ENCODE measurements at places on chromosomes 13 and 19. TPM values are rescaled to one million over a fixed set of nuclear protein-coding genes. Genes with fewer than 3 reads are reported as not detected.

- H3K27me3 ChIP-seq = no peaks in the 10 kb centered on the region
- H3K36me3 ChIP-seq = no peaks in the 10 kb centered on the region
- DNase-seq = no peak
These were observed 409.0 kb downstream of the COG6 start for GRCh38 chr13:40064154-40065097.

DNA sequence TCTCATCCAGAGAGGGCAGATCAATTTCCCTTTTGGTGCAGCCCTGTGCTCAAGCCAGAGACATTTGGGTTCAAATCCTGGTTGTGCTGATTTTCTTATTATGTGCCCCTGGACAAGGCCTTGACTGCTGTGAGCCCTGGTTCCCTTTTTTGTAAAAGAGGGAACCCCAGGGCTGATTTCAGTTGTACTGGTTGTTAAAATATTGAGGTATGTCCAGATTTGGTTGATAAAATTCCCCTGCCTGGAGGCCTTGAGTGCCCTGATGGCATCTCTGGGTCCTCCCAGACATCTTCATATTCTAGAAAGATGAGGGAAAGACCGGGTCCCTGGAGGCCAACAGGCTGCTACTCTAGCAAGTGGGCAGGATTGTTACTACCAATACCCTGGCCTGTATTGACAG lies 14.4 kb upstream of the PLAUR start:
- H3K4me3 ChIP-seq = no peak overlapping the region
- peak overlapping the region; percentile 35 for H3K27ac ChIP-seq
- no peaks in the 10 kb centered on the region for H3K36me3 ChIP-seq

IGFL2 gene
- total RNA-seq = not detected

DNA sequence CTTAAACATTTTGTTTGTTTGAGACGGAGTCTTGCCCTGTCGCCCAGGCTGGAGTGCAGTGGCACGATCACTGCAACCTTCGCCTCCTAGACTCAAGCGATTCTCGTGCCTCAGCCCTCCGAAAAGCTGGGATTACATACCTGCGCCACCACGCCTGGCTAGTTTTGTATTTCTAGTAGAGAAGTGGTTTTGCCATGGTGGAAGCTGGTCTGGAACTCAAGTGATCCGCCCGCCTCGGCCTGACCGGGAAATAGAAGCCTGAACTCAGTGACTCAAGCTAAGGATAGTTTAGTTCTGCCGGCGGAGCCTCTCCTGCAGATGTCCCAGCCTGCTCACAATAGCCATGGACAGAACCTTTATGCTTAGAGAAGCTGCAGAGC lies 53.0 kb upstream of the ZNF254 start:
- peaks cover 46% of the 10 kb centered on the region for H3K4me1 ChIP-seq
- H3K27me3 ChIP-seq = no peaks in the 10 kb centered on the region
- peaks cover 16% of the 10 kb centered on the region for H3K36me3 ChIP-seq
- H3K27ac ChIP-seq = peak overlapping the region; percentile 97
- H3K4me3 ChIP-seq = peak overlapping the region; percentile 79
- no peak for DNase-seq

LACC1 gene
- 12.1 TPM for total RNA-seq

GRCh38 chr19:33879818-33880575 lies 83.3 kb downstream of the KCTD15 start:
- H3K36me3 ChIP-seq = no peaks in the 10 kb centered on the region
- peak; percentile 65 for DNase-seq
- H3K4me3 ChIP-seq = no peak overlapping the region
- H3K27ac ChIP-seq = peak overlapping the region; percentile 78

GRCh38 chr13:44388427-44389059 lies 14.9 kb downstream of the SERP2 start:
- H3K27me3 ChIP-seq = no peaks in the 10 kb centered on the region
- H3K4me1 ChIP-seq = no peaks in the 10 kb centered on the region
- no peak overlapping the region for H3K4me3 ChIP-seq
- H3K27ac ChIP-seq = no peak overlapping the region
- DNase-seq = no peak

DNA sequence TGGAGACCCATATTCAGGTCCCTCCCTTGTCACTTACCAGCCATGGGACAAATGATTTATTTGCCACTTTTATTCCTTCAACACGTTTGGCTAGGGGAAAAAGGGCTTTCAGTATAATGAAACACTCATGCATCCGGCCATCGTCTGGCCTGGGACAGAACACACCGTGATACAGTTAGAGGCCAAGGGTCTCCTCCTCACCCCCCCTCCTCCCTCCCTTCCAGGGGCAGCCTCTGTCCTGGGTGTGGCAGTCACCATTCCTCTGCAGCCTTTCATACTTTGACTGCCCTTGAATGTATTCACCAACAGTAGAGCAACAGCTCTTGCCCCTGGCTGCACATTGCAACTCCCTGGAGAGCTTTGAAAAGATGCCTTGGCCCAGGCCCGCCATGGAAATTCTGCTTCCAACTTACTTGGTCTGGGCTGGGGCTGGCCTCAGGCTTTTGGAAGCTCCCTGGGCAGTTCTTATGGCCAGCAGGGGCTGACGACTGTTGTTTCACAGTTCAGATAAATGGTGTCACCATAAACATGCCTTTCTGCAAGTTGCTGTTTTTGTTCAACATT lies 3.0 kb downstream of the PAK4 start:
- H3K36me3 ChIP-seq = no peaks in the 10 kb centered on the region
- H3K4me3 ChIP-seq = no peak overlapping the region
- no peak for DNase-seq
- H3K27me3 ChIP-seq = no peaks in the 10 kb centered on the region

CEACAM7 gene
- total RNA-seq = not detected

FOXA3 gene
- total RNA-seq = not detected

DNA sequence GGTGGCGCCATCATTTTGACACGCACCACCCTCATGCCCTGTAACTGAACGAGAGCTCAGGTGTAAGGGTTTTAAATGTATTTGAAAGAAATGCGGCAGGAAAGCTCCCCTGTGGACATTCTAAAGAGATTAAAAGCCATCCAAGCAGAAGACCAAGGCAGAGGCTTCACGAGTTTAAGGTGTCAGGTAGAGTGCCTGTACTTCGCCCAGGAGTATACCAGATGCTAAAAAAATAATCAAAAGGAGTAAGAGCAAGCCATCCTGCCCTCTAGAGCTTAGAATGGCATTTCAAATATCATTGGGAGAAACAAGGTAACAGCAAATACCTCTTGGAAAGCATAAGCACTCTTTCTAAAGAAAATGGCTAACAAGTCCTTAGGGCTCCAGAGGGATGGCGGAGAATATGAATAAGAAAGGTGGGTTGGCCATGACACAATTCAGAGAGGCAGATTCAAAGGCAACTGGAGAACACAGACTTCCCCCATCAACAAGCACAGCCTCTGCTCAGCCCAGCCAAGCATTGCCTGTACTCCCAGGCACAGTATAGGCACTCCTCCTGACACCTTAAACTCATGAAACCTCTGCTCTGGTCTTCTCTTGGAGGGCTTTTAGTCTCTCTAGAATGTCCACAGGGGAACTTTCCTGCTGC lies 447.6 kb downstream of the SUCLA2 start:
- no peak overlapping the region for H3K4me3 ChIP-seq
- no peak overlapping the region for H3K27ac ChIP-seq
- no peaks in the 10 kb centered on the region for H3K4me1 ChIP-seq
- H3K27me3 ChIP-seq = no peaks in the 10 kb centered on the region
- H3K36me3 ChIP-seq = no peaks in the 10 kb centered on the region

DNA sequence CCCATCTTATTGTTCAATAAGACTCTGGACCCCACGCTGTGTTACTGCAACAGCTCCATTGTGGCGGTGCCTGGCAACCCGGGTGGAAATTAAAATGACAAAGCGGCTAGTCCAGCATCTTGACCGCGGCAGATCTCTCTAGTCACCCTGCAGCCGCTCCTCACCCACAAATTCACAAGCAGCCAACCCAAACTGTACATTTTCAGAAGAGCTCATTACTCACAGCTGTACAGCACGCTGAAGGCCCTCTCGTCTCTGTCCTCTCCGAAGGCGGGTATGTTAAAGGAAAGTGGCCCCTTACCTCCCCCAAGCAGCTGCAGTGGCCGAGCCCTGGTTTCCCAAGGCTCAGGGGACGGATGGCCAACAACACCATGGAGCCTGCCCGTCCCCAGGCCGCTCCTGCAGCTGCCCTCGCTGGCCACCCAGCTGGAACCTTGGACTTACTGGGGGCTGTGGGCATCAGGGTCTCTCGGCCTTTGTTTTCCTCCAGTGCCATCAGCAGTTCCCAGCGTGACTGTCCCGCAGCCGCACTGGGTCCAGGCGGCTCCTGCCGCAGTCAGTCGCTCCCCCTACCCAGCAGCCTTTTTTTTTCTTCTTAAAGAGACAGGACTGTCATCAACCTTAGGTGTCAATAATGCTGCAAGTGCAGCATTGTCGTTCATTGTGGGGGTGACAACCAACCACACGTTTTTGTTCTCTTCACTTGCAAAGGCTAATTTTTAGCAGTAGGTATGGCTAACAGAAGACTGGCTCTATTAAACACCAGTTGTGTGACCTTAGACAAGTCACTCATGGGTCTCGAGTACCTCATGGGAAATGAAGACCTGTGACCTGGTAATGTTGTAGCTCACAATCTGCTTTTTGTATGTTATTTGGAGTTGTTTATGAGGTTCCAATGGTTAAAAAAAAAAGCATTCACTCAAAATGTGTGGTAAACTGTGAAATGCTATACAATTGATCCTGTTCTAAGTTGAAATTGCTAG lies at the start of gene SACS:
Gene SACS, minus strand, starts transcription at position 532 of the 983 bp plus-strand sequence. CDS start 22,463 bp downstream, outside the sequence.
- no peak within 1 kb of the TSS for H3K27ac ChIP-seq
- H3K36me3 ChIP-seq = no peaks in the 10 kb centered on the region
- DNase-seq = no peak
- H3K4me1 ChIP-seq = no peaks in the 10 kb centered on the region

DNA sequence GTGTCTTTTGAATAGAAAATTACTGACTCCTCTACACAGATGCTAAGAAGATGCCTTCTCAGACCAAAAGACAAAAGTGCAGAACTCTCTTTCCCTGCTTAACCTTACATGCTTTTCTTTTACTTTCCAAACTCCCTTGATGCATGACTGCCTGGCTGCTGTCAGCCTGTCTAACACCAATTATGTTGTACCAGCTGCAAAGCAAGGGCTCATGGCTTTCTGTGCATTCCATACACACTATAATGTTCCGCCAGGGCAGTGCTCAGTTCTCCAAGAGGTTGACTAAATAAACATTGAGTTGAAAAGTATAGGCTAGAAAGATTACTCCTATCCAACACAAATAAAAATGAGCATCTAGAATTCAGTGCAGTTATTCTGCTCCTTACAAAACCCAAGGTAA lies 330.4 kb upstream of the NBEA start:
- no peaks in the 10 kb centered on the region for H3K4me1 ChIP-seq
- no peaks in the 10 kb centered on the region for H3K36me3 ChIP-seq
- DNase-seq = no peak
- no peak overlapping the region for H3K4me3 ChIP-seq

GRCh38 chr19:33064792-33065550 lies at the start of gene RHPN2:
Gene RHPN2 (minus strand): TSS chr19:33064888. CDS start chr19:33064852, 36 bp downstream.
- DNase-seq = peak; percentile 66
- H3K36me3 ChIP-seq = no peaks in the 10 kb centered on the region
- H3K27ac ChIP-seq = peak within 1 kb of the TSS; percentile 69
- peaks cover 27% of the 10 kb centered on the region for H3K4me1 ChIP-seq
- peak within 1 kb of the TSS; percentile 83 for H3K4me3 ChIP-seq

SLC7A10 gene
- 0.61 TPM for total RNA-seq

GRCh38 chr13:49746111-49746510 lies 46.4 kb downstream of the KPNA3 start:
- no peak overlapping the region for H3K27ac ChIP-seq
- no peaks in the 10 kb centered on the region for H3K4me1 ChIP-seq
- DNase-seq = peak; percentile 35
- H3K4me3 ChIP-seq = no peak overlapping the region

- no peak overlapping the region for H3K4me3 ChIP-seq
- peaks cover 23% of the 10 kb centered on the region for H3K4me1 ChIP-seq
- no peak for DNase-seq
- H3K36me3 ChIP-seq = no peaks in the 10 kb centered on the region
- no peak overlapping the region for H3K27ac ChIP-seq
- H3K27me3 ChIP-seq = no peaks in the 10 kb centered on the region
These were observed 21.3 kb upstream of the SLC1A5 start for GRCh38 chr19:46809534-46810272.
